Subcutaneous adipose tissue (tissue), 4 donors: ENCODE measurements at places on chromosomes 1 and 21. TPM values are rescaled to one million over a fixed set of nuclear protein-coding genes. Genes with fewer than 3 reads are reported as not detected.

OR2T11 gene
- not detected for total RNA-seq

CCDC27 gene
- total RNA-seq: not detected

YTHDF2 gene
- total RNA-seq: 40.3 TPM

PTPN7 gene
- total RNA-seq: not detected

PCSK9 gene
- total RNA-seq: not detected
